ENCODE measurements at places on chromosomes 3 and 15.

- no peak for DNase-seq
These were observed 42.6 kb upstream of the SLC4A7 start for GRCh38 chr3:27526614-27527315.

- DNase-seq, result no peak
These were observed 29.8 kb upstream of the LPP start for GRCh38 chr3:188124184-188124583.

DNA sequence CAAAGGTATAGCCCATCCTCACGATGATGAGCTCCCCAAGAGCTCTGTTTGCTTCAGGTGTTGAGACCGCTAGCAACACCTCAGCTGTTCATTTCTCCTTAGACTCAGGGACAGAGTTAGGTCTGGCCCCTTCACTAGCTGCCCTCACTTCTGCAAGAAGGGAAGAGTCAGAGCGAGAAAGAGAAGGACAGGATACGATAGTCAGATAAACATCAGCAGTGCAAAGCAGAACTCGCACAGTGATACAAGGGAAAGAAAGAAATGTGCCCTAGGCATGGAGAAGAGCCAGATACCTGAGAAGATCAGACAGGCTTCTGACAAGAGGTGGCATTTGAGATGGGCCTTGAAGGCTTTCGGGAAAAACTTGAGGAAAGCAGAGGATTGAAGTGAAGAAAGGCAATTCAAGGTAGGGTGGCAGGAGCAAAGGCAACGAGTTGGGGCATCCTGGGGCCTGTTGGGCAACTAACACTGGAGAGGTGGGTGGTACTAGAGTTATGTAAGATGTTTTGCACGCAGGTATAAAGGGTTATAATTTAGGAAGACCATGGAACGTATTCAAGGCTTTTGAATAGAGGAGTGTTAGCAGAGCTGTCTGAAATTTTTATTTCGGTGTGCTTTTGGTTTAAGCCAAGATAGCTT is 106.0 kb downstream of the PGPEP1L start:
- DNase-seq, result no peak

- no peak for DNase-seq
These were observed 31.2 kb downstream of the MYH15 start for GRCh38 chr3:108479224-108479623.

DNA sequence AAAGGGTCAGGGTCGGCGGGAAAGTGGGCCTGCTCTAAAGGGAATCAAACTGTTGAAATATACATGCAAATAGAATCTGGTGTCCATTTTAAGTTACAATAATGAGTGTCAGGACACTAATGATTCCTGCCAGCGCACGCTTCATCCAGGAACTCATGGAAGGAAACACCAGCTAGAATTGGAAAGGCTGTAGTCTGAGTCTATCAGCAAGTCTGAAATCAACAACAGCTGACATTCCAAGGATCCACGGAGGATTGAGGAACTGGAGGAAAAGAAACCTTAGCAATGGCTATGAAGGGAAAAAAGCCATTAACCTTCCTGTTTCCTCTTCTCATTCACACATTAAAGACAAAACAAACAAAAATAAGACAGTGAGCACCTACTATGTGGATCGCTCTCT is 1063.1 kb downstream of the NTRK3 start:
- no peak for DNase-seq

- DNase-seq, result no peak
These were observed 587.1 kb downstream of the ZNF385D start for GRCh38 chr3:21163956-21164355.

All from anterior cingulate cortex (tissue), 58 donors.